ENCODE measurements at places on chromosomes 3 and 15.

DNA sequence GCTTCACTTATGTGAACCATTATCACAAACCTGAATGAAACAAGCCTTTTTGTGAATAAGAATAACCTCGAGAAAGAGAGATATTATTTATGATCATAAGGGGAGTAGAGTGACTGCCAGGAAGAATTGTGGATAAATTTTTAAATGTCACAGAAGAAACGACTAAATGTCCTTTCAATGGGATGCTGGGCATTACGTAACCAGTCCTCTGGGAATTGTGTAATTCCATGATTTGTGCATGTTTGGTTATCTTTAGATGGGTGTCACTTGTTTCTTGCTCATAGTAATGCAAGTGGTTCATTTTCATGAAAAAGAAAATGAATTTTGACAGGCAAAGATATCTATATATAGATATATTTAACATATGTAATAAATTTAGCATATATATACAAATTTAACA, 379.5 kb upstream of the AGTR1 start:
- no peak for DNase-seq

- no peak for DNase-seq
These were observed 178.5 kb upstream of the P2RY1 start for GRCh38 chr3:152656214-152656971.

DNA sequence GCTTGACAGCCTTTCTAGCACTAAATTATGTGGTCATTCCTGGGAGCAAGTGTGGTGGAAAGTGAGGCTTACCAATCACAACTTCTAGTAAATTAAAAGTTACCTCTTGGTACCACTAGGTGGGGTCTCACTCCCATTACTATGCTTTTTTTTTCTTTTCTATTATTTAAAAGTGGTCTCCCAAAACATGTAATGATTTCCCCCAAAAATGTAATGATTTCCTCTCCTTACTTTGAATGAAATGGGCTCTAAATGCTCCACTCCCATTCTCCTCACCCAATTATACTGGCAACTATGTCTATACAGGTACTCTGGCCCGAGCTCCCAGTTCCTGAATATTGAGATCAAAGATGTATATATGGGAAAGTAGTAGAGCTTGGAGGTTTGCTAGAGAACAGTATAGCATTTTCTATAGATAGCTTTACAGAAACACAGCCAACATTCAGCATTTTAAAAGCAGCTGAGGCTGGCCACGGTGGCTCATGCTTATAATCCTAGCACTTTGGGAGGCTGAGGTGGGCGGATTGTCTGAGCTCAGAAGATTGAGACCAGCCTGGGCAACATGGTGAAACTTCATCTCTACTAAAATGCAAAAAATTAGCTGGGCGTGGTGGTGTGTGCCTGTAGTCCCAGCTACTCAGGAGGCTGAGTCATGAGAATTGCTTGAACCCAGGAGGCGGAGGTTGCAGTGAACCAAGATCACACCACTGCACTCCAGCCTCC, 70.9 kb downstream of the DCUN1D1 start:
- no peak for DNase-seq

DNA sequence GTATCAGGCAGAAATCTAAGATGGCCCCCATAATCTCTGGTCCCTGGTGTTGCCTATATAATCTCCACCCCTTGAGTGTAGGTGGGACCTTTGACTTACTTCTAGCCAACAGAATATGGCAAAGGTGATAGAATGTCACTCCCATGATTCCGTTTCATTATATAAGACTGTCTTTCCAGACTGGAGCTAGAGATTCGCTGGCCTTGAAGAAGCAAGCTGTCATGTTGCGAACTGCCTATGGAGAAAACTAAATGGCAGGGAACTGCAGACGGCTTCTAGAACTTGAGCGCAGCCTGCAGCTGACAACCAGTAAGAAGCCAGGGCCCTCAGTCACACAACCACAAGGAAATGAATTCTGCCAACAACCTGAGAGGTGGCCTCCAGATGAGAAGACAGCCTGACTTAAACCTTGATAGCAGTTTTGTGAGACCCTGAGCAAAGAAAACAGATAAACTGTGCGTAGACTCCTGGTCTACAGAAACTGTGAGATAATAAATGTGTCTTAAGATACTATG, 2.2 kb upstream of the KPNA1 start:
- no peak for DNase-seq

- DNase-seq: no peak
These were observed 2.3 kb downstream of the TSPAN3 start for GRCh38 chr15:77068633-77069032.

- no peak for DNase-seq
These were observed 156.0 kb upstream of the TRIM42 start for GRCh38 chr3:140521751-140522445.

- DNase-seq: no peak
These were observed 338.7 kb downstream of the CLSTN2 start for GRCh38 chr3:140273542-140274195.

DNA sequence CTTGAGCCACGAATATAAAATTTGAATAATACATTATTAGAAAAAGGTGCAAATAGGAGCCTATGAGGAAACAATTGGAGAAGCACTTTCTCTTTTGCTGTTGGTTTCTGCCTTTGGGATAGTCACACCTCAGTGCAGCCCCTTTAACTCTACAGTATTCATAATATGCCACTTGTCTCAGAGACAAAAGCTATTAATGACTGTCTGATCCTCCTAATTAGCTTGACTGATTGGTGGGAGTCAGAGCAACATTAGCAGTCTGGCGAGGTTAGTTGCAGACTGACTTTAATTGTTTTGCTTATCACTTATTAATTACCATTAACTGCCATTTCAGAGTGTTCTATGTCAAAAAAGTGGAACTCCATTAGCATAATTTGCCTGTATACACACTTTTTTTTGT, 225.0 kb upstream of the ARHGEF26 start:
- DNase-seq: no peak

GRCh38 chr3:143261848-143262247, 142.3 kb downstream of the CHST2 start:
- DNase-seq: no peak

DNA sequence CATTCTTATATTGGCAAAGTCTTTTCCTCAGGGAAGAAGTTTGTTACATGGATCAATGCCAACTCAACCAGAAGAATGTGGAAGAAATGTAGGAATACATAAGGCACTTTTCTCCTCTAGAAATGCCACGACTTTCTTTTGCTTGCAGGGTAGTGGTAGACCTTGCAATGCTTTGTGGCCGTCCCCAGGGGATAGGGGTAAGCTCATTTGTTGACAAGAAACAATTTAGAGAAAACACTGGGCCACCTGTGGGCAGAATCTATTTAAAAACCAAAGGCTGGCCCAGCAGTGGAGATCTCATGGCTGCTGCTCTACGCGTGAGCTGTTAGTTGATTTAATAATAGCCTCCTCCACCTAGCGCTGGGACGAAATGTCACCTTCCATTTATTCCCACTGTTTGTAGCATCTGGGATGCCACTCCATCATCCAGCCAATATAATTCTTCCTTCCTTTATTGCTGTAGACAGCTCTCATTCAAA, 64.6 kb upstream of the PFN2 start:
- no peak for DNase-seq

DNA sequence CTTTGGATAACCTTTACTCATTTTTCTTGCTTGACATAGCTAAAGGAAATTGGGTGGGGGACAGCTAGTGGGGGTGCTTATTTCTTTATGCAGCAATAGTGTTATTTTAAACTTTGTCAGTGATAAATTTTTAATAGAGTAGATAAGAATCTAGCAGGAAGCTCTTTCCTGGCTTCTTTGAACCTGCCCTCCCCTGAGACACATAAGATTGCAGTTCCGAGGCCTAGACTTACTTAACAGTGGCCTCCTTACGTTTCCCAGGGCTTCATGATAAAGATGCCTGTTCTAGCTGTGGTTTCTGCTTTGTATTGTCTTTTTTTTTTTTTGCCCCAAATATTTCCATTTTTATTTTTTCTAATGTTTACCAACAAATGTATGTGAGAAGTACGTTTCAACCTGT, 170.1 kb downstream of the VPS8 start:
- no peak for DNase-seq

DNA sequence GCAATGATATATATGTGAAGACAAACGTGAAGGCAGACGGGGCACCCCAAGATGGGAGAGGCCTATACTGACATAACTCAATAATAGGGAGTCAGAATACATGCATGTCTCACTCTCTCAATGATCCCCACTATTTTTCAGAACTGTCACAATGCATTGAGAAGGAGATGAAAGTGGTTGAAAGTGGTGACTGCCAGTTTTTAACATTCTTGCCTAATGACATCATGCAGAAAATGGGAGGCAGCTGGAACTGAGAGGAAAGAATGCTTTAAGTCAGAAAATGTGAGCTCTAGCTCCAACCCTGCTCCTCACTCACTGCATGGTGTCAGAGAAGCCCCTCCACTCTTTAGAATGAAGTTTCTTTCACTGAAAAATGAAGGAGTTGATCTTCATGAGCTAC, 55.3 kb upstream of the P2RY1 start:
- no peak for DNase-seq

DNA sequence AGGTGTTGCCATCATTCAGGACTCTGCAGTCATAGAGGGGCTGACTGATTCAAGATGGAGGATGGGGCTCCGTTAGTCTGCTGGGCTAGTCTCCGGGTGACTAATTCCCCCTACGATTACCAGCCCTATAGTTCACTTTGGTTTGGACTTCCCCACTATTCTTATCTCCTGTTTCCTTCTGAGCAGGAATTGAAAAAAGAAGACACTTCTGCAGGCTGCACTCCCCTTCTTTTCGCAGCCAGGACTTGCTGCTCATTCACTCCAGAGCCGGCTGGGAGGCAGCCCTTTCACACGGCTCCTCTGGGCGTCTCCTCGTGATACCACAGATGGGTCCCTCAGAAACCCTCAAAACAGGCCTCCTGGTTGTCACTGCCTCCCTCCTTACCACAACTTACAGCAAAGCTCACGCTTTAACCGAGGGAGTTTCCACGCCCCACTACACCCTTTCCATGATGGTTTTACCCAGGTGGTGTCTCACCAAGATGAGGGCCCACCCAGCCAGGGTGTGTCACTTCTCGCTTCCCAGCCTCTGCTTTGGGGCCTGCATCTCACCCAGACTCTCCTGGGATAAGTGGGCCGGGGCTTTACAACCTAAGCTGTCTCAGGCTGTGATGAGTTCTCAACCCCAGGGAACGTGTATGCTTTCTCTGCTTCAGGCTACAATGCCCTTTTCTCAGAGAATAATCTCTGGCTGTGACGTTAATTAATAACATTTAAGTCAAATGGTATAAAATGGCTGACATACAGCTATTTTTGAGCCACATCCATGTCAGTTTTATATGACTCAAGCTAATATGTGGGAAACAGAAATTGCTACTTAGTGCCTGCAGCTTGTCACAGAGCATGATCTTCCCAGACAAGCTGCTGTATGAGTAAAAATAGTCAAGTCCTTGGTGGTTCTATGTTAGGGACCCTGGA, 11.9 kb downstream of the CX3CR1 start:
- no peak for DNase-seq

DNA sequence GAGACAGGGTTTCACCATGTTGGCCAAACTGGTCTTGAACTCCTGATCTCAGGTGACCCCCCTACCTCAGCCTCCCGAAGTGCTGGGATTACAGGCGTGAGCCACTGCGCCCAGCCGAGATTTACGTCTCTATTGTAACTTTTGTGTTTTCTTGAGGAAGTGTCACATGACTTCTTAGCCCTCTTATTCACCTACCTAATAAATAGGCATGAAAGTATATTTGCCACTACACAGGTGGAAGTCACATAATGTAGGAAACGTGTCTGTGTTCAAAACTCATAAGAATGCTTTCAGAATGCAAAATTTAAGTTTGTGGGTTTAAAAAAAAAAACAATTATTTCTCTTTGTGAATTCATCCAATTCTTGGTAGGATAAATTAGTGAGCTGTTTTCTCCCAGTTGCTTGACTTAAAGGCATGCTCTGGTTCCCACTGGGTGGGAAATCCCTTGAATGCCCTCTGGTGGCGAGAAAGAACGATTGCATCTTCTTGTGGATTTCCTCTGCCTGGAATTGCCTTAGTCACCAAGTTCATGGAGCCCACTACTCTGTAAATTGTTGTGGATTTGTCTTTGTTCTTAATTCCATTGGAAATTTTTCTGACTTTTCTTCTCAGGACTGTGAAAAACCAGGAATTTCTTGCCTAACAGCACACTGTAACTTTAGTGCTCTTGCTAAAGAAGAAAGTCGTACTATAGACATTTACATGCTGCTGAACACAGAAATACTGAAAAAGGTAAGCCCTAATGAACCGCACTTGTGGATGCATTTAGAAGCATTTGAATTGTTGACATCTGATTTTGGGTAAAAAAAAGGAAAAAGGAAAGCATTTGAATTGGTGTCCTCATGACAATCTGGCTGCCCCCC, 82.2 kb upstream of the CTDSPL start:
- no peak for DNase-seq

DNA sequence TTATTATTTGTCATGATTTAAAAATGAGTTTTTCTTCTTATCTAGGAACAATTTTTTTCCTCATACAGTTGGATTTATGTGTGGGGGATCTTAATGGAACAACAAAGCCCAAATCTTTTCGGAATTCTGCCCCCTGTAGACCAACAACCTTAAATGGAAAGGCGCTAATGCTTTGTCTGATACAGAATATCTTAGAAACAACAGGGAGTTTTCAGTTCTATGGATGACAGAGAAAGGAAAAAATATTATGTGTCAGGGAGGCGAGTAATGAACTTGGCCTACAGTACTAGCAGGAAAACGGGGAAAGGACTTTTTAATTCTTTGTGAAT, 592 bp downstream of the MOBP start:
- no peak for DNase-seq

- no peak for DNase-seq
These were observed 38.0 kb downstream of the SRPRB start for GRCh38 chr3:133843634-133844033.

DNA sequence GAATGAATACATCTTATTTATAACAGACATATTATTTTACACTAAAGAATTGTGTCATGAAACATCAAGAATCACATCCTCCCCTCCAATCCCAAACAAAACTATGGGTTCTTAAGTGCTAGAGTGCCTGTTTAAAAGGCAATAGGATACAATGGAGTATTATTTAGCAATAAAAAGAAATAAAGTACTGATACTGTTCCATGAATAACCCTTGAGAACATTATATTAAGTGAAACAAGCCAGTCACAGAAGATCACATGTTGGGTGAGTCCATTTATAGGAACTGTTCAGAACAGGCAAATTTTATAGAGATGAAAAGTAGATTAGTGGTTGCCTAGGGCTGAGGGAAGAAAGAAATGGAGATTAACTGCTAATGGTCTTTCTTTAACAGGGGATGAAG, 86.5 kb downstream of the ANKRD28 start:
- DNase-seq: no peak
